Keratinocyte (primary cell): ENCODE measurements at places on chromosomes 12 and 14.

GRCh38 chr14:96795109-96795828, 1.9 kb upstream of the VRK1 start:
- no peak for DNase-seq

GRCh38 chr12:59149995-59150642, 229.8 kb upstream of the LRIG3 start:
- DNase-seq: peak; percentile 11

DNA sequence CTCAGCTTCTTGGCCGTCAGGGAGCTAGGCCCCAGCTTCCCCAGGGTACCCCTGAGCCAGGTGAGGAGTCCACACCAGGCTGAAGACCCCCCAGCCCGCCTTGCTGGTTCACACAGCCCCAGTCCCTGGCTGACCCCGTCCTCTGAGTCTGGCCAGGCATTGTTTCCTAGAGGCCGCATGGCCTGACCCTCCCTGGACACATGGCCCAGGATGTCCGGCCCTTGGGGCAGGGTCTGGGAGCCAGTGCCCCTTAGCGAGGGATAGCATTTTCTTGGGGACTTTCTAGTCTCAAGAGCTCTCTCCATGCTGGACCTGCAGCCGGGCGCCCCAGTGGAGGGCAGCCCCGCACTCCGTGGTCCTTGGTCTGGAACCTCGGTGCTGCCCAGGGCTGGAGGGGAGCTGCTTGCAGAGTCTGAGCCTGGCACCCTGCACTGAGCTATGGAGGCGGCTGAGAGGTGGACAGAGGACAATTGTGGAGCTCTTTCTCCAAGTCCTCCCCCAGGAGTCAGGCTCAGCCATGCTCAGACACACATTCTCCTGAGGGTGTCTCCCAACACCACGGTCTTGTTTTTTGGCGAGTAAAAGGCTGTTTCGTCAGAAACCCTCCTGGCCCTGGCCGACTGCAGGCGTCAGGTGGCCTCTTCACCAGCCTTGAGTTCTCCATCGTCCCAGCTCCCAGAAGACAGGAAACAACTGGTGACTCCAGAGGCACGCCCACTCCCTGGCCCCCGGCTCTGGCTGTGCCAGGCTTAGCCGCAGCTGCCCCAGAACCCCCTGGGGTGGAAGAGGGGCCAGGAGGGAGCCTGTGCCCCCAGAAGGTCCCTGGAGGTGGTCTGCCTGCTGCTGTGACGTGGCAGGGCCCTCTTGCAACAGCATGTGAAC, 17.6 kb upstream of the CRIP2 start:
- no peak for DNase-seq

GRCh38 chr14:28678887-28679286, 87.7 kb upstream of the FOXG1 start:
- DNase-seq: no peak

DNA sequence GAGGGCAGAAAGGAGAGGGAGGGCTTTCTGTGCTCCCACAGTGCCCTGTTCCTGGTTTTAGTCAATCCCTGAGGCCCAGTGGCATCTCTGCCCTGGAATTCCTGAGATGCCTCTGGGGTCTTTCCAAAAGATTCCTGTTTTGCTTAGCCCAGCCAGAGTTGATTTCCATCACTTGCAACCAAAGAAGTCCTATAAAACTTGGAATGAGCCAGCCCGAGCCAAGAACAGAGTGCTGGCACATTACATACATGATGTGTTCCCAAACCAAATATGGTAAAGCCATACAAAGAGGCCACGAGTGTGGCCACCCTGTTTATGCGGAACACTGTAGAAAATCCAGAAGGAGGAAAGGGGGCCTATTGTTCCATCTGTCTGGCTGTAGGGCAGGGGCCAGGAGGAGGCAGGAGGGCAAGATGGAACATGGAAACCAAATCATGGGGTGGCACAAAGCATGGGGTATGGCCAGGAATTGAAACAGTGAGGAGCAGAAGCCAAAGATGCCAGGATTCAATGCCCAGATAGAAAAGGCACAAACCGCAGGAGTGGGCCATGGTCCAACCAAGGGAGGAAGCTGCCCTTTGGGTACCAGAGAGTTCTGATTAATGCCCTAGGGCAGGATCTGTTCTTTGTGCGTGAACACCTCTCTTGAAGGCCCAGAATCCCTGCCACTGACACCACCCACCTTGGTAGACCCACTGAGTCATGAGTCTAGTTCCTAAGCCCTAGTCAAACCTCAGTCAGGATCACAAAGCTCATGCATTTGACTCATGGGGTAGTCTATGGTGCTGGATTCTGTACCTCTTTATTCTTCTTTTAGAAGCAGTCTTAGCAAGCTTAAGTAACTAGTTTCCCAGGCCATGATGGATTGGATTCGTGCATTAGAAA, 75.2 kb downstream of the LRRC74A start:
- no peak for DNase-seq

DNA sequence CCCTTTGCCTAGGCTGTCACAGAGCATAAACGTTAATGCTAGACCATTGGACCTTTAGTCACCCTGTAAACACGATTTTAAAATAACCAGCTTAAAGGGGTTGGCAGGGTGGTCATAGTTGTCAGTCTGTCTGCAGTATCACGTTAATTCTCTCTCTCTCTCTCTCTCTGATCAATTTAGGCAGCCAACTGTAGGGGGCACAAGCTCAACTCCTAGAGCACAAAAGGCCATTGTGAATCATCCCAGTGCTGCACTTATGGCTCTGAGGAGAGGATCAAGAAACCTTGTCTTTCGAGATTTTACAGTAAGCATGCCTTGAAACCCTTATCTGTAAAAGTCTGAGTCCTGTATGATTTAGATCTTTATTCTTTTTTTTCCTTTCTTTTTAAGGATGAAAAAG, 97.1 kb downstream of the SCAF11 start:
- DNase-seq: no peak

DNA sequence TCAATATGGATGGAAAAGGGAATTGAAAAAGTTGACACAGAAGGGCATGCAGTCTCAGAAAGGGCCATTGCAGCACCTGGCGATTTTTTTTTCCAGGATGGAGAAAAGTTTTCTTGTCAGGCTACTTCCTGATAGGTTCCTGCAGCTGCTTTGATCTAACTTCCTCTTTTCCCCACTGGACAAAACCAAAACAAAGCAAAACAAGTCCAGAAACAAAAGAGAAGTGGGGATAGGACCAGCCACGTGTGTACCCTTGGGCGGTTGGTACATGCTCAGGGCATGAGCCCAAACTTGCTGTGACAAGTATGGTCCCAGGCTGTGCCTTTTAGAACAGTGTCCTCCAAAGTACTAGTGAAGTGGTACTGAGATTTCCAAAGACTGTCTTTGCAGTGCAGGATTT, 89.8 kb downstream of the CHST11 start:
- DNase-seq: peak; percentile 62

GRCh38 chr14:49966304-49966809, 73.5 kb downstream of the ARF6 start:
- DNase-seq: no peak

DNA sequence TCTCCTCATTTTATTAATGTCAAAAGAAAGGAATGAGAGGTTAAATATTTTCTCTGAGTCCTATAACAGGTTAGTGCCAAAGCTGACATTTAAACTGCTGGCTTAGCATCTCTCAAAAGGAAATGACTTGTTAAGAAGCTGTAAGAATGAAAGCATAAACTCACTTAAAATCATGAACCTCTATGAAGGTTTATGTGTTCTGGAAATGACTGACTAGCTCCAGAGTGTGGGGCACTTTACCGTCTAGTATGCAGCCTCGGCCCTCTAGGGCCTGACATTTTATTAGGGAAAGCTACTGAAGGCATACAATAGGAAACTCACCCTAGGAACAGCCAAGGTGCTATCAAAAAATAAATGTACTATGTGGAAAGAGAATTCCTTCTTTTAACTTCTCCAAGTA, 35.1 kb downstream of the SPX start:
- no peak for DNase-seq

- no peak for DNase-seq
Measured at GRCh38 chr12:131101006-131101405, 147.3 kb downstream of the ADGRD1 start.

DNA sequence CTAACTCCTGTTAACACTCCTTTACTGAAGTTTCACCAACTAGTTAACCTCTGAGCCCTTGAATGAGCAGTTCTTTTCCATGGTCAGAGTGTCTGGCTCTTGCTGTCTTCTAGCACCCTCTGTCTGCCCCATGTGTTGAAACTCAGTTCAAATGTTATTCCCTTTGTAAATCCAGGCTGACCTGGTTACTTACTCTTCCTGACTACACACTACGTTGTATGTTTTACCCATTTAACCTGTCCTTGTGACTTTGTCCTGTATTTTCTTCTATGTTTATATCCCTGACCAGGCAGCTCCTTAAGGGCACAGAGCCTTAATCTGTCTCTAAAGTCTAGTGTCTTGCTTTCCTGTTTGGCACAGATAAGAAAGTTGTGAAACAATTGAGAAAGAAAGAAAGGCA, 389.0 kb upstream of the RPL10L start:
- no peak for DNase-seq

GRCh38 chr14:32698831-32699230, 239.8 kb upstream of the NPAS3 start:
- no peak for DNase-seq

DNA sequence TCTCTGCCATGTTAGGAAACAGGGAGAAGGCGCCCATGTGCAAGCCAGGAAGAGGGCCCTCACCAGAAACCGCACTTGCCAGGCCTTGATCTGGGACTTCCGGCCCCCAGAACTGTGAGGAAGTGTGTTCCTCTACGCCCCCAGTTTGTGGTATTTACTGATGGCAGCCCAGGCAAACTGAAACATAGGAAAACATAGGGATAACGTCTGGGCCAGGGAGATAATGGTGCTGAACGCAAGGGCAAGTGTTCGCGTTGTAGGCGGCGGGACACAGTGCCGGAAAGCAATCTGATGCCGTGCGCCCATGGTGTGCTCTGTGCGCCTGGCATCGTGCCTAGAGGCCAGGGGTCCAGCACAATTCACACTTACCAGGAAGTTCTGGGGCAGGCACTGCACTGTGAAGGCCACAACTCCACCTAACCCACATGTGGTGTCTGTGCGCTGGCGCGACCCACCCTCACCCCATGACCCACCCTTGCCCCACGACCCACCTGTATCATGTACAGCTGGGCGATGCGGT, 53.6 kb downstream of the ARL6IP4 start:
- no peak for DNase-seq

DNA sequence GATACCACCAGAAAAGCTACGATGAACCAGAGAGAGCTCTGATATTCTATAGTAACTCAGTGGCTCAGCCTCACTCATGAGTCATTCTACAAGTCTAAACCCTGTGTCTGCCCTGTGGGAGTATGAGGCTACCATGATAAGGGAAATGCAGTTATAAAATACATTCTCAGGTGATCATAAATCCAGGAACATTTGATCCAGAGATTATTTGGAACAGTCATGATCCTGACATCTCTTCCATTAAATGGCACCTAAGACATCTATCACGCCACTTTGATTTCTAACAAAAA, 202.6 kb upstream of the RASSF8 start:
- DNase-seq: no peak

GRCh38 chr12:116508145-116509121, 50.7 kb upstream of the MAP1LC3B2 start:
- no peak for DNase-seq

GRCh38 chr14:69617796-69618195, 6.4 kb downstream of the SUSD6 start:
- no peak for DNase-seq

GRCh38 chr12:129893691-129894090, 10.1 kb downstream of the TMEM132D start:
- DNase-seq: no peak

DNA sequence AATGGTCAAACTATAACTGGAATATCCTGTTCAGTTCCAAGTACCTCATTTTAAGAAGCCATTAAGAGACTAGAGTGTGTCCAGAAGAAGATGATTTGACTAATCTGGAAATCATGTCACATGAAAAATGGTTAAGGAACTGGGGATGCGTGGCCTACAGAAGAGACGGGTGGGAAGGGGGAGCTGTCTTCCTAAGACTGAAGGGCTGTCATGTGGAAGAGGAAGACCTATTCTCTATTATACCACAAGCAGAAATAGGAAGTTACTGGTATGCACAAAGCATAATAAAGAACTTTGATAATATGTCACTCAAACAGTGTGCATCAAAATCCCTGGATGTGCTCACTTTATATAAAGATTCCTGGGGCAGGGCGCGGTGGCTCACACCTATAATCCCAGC, 50.3 kb downstream of the HECTD4 start:
- DNase-seq: no peak

- DNase-seq: no peak
Measured at GRCh38 chr12:71955970-71956369, 17.3 kb downstream of the TPH2 start.

GRCh38 chr12:132061641-132062430, 82.3 kb downstream of the DDX51 start:
- no peak for DNase-seq

GRCh38 chr12:27107986-27108385, 25.6 kb upstream of the C12orf71 start:
- no peak for DNase-seq

DNA sequence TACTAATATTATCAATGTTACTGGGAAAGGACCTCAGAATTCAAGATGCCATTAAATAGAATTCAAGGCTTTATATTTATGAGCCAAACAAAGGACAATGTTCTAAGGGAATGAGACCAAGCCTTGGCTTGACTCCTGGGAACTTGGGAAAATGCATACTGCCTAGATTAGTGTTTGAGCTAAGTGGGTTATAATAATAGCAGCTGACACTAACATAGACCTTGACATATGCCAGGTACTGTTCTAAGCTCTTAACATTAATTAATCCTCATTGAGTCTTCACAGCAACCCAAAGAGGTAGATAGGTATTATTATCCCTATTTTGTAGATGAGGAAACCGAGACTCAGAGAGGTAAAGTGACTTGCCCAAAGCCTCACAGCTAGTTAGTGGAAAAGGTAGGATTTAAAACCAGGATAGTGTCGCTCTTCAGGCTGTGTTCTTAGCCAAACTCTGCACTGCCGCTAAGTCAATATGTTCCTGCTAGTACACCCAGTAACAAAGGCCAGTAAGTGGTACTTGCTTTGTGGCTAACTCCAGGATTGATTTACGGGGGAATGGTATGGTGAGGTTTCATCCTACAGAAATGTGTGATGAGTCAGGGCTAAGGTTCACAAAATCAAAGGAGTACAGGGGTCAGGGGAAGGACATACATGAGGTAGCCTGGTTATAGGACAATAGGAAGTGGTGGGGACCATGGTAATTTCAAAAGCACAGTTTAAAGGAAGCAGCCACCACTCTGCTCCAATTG, 35.8 kb upstream of the PRKAB1 start:
- no peak for DNase-seq
